Activated naive CD4-positive, alpha-beta T cell (primary cell): ENCODE measurements at places on chromosomes 11 and 22.

- DNase-seq: no peak
Measured at GRCh38 chr11:102573851-102574250, 43.3 kb upstream of the MMP7 start.

- DNase-seq: no peak
Measured at GRCh38 chr11:124313849-124314248, at the start of gene OR8D1. OR8D1 (minus strand) TSS chr11:124313949; CDS start chr11:124310766, 3,183 bp downstream.

DNA sequence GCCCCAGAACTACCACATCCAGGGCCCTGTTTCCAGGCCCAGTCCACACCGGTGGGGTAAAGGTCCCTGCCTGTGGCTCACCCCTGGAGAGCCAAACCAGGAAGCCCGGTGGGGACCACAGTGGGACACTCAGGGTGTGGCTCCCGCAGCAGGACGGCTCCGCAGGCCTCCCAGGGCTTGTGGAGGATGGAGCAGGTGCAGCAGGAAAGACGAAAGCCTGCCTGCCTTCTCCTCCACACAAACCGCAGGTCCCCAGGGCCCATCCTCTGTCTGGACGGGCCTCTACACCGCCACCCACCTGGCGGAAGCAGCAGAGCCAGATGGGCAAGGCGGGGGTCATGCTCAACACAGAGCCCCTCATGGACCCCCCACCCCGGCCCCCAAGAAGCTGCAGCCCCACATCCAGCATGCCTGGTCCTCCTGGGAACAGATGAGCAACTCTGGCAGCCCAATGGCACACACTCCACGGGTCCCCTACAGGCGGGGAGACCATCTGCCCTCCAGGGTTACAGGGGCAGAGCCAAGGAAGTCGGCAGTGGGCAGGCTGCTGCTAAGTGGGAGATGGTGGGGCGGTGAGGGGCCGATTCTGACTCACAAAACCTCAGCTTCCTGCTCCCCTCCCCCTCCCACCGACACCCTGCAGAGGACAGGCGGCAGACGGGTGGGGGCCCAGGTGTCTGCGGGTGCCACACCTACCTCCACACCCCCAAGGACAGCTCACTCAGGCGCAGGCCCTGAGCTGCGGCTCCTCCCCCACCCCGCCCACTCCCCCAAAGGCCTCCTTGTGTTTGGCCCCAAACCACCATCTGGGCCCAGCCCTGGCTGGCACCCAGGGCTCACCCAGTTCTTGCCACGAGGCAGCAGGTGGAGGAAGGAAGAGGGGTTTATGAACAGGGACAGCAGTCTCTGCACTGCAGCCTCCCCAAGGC lies 5.2 kb downstream of the SBF1 start:
- DNase-seq: peak; percentile 91

DNA sequence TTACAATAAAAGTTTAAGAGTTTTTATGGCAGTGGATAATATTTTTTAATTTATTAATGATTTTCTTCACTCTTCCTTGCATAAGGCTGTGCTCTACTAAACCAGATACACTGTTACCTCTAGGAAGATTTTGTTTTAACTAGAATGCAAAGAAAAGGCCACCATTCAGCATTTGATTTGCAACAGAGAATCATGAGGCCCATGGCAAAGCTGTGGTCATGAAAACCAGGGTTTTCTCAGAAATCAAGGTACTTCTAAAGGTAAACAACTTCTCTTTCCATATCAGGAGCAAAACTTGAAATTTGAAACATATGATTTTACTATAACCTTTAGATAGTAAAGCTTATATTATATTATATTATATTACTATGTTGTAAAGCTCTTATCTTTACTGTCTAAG lies 94.4 kb downstream of the FAM76B start:
- DNase-seq: no peak

GRCh38 chr11:95230810-95231126 lies 234 bp downstream of the SESN3 start:
- DNase-seq: no peak

DNA sequence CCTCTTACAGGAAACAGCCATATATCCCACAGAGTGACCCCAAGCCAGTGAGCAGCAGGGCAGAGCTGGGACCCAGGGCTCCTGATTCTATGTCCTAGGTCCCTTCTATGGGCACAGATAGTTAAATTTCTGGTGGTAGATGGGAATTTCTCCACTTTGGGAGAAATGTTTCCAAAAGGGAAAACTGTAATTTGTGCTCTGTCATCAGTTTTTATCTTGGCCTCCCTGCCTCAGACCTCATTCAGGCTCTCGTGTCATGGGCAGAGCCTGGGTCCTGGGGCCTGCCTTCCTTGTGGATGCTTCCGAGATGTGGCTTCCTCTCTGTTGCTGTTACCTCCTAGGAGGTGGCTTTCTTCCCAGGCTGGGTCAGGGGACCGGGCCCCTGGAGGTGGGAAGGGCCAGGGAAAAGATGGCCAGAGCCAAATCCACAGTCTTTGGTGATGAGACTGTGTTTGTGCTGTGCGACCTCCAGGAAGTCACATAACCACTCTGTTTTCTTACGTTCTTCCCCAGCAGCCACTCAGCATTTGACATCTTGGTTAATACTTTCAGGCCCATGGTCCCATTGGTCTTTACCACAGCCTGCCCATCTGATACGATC lies 8.6 kb downstream of the LRRC32 start:
- no peak for DNase-seq

DNA sequence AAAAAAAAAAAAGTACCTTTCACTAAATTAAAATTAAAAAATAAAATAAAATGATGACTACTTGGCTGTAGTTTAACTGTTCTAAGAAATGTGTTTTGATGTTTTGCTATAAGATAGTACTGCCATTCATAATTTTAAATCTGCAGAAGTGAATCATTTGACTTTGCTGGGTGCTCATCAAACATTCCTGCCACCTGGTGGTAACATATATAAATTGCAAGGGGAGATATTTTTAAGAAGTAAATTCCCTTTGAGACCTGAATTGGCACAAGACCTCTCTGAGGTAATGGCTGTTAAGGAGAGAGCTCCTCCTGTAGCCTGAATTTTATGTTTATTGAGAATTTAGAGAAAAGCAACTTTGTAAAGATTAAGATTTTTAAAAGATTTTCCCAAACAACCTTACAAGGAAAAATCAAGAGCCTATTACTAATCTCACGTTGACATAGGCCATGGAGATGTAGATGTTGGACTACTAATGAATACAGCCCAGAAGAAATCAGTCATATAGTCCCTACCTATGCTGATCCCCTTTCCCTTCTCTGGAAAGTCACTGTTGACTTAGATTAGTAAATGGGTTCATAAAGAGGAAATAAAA lies 11.9 kb upstream of the NARS2 start:
- no peak for DNase-seq

- no peak for DNase-seq
Measured at GRCh38 chr22:47291565-47292495, 529.4 kb downstream of the TBC1D22A start.

GRCh38 chr11:9057007-9057406 lies 34.4 kb downstream of the SCUBE2 start:
- no peak for DNase-seq

DNA sequence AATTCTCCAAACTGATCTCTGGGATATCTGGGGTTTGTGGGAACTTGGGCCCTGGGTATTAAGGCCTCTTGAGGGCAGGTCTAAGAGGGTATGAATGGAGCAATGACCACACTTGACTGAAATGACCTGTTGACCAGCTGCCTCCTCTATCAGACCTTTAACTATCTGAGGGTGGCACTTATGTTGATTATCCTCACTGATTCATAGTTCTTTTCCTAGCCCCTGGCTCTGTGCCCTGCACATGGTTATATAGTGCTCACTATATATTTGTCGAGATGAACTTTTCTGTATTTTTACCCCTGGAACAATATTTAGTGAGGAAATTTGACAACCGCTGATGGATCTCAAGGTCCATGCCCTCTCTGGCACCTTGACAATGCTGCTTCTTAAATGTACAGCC lies 305.5 kb upstream of the PLET1 start:
- DNase-seq: no peak

- no peak for DNase-seq
Measured at GRCh38 chr11:69343401-69344321, 49.7 kb downstream of the MYEOV start.

- no peak for DNase-seq
Measured at GRCh38 chr22:27452922-27453321, 348.6 kb downstream of the MN1 start.

GRCh38 chr22:21803811-21804249 lies 63.6 kb downstream of the MAPK1 start:
- DNase-seq: no peak

DNA sequence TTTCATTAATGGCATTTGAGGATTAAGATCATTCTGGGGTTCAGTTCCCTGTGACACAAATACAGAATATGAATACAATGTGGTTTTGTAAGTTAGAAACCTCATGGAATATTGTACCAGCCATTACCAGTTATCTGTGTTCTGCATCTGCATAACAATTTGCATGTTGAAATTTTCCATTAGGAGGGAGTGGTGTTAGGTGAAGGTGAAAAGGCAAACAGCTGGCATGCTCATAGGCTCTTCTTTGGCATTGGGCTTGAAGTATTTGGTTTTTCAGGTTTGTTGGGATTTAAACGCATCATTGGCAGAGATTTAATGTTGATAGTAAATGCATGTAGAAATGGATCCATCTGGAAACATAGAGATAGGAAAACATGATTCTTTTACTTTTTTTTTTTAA lies 18.6 kb downstream of the RTN3 start:
- no peak for DNase-seq

DNA sequence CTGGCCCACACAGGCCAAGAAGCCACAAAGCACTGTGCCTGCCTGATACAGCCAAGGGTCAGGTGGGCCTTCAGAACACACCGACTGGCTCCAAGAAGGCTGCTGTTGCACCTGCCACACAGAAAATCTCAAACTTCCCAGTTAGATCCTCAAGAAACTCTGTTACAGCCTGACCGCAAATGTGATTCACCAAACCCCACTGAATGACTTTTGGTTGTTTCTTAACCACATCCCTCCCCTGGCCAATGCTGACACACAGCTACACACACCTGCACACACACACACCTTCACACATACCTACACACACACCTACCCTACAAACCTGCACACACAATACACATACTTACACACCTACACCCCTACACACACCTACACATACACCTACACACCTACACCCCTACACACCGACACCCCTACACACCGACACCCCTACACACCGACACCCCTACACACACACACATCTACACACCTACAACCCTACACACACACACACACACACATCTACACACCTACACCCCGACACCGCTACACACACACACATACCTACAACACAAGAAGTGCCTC lies 31.5 kb downstream of the CDKN1C start:
- no peak for DNase-seq

- no peak for DNase-seq
Measured at GRCh38 chr22:32761251-32761903, 40.1 kb upstream of the TIMP3 start.

- no peak for DNase-seq
Measured at GRCh38 chr11:16893456-16894066, 120.7 kb downstream of the PLEKHA7 start.

- peak; percentile 41 for DNase-seq
Measured at GRCh38 chr11:68447015-68447801, 13.3 kb upstream of the PPP6R3 start.

DNA sequence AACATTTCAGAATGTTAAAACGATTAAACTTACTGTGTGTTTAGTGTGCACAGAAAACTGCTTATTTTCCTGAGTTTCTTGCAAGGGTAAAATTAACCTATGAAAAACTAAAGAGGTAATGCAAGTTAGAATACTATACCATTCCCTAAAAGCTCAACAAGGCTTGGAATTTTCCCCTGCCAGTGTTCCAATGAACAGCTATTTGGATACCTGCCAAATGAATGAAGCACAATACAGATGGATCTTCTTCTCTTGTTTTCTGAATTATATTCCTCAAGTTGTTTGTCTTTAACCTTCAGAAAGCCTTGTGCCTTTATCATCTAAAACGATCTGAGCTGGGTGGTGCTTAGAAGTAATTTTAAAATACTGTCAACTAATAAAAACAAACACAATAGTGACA lies 204.5 kb downstream of the LRRC4C start:
- no peak for DNase-seq

GRCh38 chr11:79400206-79400605 lies 40.6 kb downstream of the TENM4 start:
- no peak for DNase-seq

DNA sequence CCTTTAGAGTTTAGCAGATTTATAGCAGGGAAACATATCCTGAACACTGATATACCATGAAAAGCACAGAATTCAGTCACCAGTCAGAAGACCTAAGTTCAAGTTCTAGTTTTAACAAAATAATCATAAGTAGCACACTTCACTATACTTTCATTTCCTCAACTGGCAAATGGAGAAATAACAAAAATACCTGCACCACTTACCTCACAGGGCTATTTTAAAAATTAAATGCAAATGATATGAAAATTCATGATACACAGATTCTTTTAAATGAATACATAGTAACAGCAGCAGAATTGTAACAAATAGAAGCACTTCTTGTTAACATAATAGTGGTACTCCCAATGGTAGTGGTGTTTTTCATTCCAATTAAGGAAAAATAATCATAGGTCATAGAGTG lies 139.0 kb downstream of the FCHSD2 start:
- no peak for DNase-seq

DNA sequence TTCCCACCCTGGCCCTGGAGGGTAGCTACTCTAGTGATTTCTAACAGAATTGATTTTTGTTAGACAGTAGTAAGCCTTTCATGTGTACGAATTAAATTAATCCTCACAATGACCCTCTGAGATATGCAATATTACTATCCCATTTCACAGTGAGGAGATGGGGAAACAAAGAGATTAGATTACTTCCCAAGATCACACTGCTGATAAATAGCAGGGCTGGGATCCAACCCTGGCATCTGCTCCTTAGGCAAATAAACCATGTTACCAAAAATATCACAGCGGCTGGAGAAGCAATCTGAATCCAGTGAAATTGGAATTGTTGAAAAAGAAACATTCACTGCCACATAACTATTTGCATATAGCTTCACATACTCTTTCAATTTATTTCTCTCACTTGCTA lies 12.8 kb upstream of the CAVIN3 start:
- DNase-seq: no peak

- DNase-seq: no peak
Measured at GRCh38 chr11:103875855-103876510, 160.5 kb upstream of the DDI1 start.

DNA sequence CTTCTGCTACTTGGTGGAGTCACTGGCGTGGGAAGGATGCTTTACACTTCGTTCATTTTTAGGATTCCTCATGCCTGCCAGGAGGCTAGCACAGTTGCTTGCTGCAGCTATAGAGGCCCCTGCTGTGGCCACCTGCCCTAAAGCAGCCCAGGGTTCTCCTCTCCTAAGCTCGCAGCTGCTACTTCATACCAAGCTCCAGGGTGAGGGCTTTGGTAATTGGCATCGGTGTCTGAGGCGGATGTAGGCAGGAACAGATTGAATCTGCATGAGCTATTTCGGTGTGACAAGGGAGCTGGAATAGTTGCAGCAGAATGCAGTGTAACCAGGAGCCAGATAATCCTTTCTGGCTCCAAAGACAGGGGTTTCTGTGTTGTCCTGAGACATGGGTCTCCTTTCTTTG lies 133.1 kb downstream of the MICAL2 start:
- no peak for DNase-seq
